ENCODE measurements at places on chromosomes 6 and 20. TPM values are rescaled to one million over a fixed set of nuclear protein-coding genes. Genes with fewer than 3 reads are reported as not detected.

DNA sequence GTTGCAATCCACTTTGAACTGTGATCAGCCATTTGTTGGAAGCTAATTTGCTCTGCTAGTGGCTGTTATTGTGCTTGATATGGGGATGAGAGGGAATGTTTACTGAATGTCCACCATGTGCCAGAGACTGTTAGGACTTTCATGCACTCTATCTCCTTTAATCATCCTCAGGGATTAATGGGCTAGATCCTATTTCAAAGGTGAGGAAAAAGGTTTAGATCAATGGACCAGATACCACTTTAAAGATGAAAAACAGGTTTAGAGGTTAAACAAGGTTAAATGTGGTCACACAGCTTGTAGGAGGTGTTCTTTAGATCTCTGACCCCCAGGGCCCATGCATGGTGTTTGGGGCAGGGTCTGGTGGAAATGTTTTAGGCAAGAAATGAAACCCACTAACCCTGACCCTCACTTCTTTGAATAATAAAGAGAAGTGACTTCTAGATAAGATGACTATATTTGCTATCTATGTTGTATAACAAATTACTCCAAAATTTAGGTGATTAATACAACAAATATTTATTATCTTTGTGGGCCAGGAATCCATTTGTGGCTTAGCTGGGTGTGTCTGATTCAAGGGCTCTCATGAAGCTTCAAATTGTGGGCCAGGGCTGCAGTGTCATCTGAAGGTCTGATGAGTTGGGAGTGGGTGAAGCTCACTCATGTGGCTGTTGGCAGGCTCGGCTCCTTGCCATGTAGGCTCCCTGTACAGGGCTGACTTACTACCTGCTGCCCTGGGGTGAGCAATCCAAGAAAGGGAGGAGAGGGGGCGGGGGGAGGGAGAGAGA is 127.8 kb upstream of the FOXA2 start:
- no peak for DNase-seq

GRCh38 chr6:35728683-35729678 is 7.9 kb upstream of the ARMC12 start:
- peak; percentile 83 for DNase-seq

- DNase-seq: no peak
Observed at GRCh38 chr6:63372951-63373533, 53.3 kb upstream of the LGSN start.

- DNase-seq: no peak
Observed at GRCh38 chr20:50330504-50331313, 140.1 kb downstream of the CEBPB start.

- no peak for DNase-seq
Observed at GRCh38 chr20:50023116-50023805, 40.5 kb downstream of the SNAI1 start.

DNA sequence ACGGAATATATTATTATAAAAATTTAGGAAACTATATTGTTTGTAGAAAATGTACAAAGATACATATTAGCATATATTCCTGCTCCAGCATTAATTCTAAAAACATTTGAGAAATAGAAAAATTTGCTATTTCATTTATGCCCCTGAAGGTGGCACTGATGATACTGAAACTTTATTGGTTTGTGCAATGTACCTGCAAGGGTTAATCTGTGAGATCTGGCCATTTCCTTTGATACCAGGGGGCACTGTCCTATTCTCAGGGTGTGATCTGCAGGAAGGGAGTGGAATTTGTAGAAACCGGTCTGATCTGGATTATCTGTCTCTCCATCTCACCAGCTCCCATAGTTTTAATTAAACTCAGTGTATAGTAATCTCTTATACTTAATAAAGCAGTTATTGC is 625.1 kb upstream of the IMPG1 start:
- DNase-seq: no peak

GRCh38 chr6:64467656-64468055 is 832.1 kb downstream of the PHF3 start:
- DNase-seq: no peak

Gene MKKS
- total RNA-seq: 15.9 TPM

Gene MCM8
- 6.1 TPM for total RNA-seq

Gene HLA-DQA2
- 2.8 TPM for total RNA-seq

Gene NKX2-4
- total RNA-seq: not detected

Gene PPIL1
- total RNA-seq: 24.9 TPM

Gene LZTS3
- total RNA-seq: 6.9 TPM

Gene MOXD1
- total RNA-seq: 1.6 TPM
